ENCODE measurements at places on chromosomes 11 and 22. TPM values are rescaled to one million over a fixed set of nuclear protein-coding genes. Genes with fewer than 3 reads are reported as not detected.

OR2AT4 gene
- not detected for total RNA-seq

LIPT2 gene
- 2.8 TPM for total RNA-seq

RBFOX2 gene
- total RNA-seq, result 121 TPM

APOBEC3B gene
- 4.7 TPM for total RNA-seq

RAB36 gene
- 3.5 TPM for total RNA-seq

C11orf87 gene
- total RNA-seq, result 0.12 TPM

DGCR6 gene
- 10.2 TPM for total RNA-seq

MS4A15 gene
- not detected for total RNA-seq

PPP2R1B gene
- 30.1 TPM for total RNA-seq

OR2AG2 gene
- total RNA-seq, result 0.15 TPM

CFAP68 gene
- 8.5 TPM for total RNA-seq

SBF1 gene
- 53.7 TPM for total RNA-seq

HMGXB4 gene
- 17.0 TPM for total RNA-seq
